GOT3 (cell line): ENCODE measurements at places on chromosomes 1 and 21.

DNA sequence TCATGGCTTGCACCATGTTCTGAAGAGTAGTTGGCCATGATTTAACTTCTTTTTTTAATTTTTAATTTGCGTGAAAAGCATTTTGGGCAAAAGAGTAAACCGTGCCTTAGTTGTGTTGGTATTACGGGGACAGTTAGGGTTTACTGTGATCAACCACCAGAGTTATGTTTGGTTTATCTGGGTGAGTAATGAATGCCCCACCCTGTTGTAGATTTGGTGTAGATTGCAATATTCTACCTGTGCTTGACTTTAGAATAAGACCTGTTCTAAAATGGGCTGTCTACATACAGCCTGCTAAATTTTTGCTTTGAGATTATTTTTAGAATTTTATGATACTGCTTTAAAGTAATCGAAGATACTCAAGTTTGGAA is 1.4 kb downstream of the USP25 start:
- no peak for DNase-seq

GRCh38 chr1:159877695-159878444 is 15.4 kb upstream of the VSIG8 start:
- DNase-seq: no peak

DNA sequence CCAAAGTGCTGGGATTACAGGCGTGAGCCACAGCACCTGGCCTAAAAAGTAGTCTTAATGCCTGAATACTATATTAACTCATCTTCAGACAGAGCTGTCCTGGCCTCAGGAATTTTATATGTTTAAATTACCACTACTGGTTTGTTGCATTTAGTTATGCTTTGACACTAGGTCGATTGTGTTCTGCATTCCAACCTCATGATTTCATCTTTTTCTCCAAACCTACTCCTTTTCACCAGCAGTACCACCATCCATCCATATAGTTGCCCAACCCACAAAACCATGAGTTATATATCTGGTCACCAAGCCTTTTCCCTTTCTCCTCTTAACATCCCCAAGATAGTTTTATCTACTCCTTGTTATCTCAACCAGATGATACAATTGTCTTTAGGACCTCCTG is 22.6 kb downstream of the FMO5 start:
- no peak for DNase-seq

- DNase-seq: no peak
Observed at GRCh38 chr1:196951711-196952394, 8.3 kb downstream of the CFHR2 start.

- DNase-seq: no peak
Observed at GRCh38 chr1:162988869-162989268, 80.3 kb upstream of the RGS4 start.

DNA sequence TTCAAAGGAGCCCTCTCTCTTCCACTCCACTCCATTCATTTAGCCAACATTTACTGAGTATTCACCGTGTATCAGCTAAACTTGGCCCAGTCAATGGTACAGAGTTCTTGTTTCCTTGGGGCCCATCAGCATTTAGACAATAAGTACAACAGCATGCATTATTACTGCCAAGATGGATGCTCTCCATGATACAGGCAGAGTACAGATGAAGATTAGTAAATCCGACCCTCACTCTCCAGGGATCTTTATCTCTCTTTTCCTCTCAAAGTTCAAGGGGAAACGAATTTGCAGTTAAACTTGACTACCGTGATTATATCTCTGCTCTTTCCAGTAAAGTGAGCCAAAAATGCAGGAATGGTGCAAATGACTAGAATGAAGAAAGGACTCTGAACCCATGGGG is 184.6 kb upstream of the DUSP10 start:
- DNase-seq: no peak

- no peak for DNase-seq
Observed at GRCh38 chr1:12184008-12184681, 17.4 kb downstream of the TNFRSF1B start.

DNA sequence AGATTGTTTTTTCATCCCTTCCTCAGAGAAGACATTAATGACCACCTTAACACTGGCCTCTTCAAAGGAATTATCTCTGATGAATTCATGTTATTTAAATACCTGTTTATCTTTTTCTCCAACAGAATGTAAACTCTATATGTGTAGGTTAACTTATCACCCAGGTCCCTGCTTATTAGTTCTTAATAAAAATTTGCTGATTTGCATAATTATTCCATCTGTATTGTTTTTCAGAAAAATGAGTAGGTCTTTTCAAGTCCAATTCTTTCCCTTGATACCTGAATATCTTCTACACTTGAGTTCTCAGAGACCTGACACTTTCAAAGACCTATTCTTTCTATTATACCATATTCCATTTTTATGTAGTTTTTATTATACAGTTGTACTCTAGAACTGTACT is 886.7 kb upstream of the TMPRSS15 start:
- no peak for DNase-seq

DNA sequence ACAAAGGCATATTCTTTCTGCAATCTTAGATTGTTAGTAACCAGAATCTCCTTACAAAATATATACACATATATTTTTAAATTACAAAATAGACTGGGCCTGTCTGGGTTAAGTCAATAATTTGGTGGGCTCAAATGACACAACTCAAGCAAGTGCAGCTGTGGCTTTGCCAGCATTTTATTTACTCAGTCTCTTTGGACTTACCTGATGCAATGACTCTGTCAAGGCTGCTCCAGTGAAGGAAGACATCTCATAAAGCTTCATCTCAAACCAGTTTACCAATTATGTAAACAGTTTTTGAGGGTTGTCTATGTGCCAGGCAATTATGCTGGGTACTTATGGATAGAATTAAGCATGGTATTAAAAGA is 22.8 kb upstream of the ABCA4 start:
- no peak for DNase-seq

DNA sequence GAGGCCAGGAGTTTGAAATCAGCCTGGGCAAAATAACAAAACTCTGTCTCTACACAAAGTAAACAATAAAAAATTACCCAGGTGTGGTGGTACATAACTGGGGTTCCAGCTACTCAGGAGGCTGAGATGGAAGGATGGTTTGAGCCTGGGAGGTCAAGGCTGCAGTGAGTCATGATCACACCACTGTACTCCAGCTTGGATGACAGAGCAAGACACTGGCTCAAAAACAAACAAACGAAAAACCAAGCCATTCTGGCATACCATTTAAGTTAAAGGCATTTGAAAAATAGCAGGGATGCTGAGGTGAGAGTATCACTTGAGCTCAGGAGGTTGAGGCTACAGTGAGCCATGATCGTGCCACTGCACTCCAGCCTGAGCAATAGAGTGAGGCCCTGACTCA is 5.3 kb upstream of the ALDH9A1 start:
- DNase-seq: no peak

GRCh38 chr1:19770436-19771190 is 29.1 kb downstream of the TMCO4 start:
- DNase-seq: no peak

GRCh38 chr1:52938183-52938451 is 11.0 kb downstream of the SCP2 start:
- no peak for DNase-seq

- no peak for DNase-seq
Observed at GRCh38 chr21:34029743-34030528, 43.4 kb upstream of the MRPS6 start.

GRCh38 chr21:31128234-31128633 is 90.0 kb upstream of the KRTAP19-8 start:
- DNase-seq: no peak
